ENCODE measurements at places on chromosomes 6 and 20.
A peak's percentile ranks its signal among the peaks of the same experiment; 100 is the strongest.

GRCh38 chr6:88374553-88374952 lies 208.4 kb upstream of the CNR1 start:
- DNase-seq = no peak

GRCh38 chr6:150687508-150687907 lies 87.8 kb downstream of the PLEKHG1 start:
- DNase-seq = no peak

DNA sequence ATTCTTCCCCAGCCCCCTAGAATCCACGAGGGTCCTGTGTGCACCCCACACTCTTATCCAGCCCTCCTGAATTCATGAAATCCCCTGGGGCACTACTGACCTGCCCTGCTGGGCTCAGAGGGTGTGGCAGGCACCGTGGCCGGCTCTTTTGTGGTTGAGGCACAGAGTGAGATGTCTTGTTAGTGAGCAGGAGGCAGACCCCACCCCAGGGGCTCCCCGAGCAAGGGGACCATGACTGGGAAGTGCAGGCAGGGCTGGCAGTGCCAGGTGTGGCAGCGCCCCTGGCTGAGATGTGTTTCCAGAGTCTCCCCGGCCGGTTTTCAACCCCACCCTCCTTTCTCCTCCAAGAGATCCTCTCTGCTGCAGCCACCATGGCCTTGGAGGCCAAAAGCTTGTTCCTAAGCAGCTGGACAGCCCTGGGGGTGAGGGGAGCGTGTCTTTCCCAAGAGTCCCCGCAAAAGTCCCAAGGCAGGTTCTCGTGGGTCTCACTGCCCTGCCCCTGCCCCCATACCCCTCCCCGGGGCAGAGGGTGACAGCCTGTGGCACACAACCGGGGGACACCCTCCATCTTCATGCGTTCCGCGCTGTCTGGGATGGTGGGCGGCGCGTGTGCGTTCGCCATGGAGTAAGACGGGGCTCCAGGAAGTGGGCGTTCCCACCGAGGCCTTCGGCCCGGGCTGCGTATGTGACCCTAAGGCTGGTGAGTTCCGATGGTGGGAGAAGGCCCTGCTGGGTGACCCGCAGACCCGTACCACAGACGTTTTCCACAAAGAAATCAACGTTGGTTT lies 208.9 kb downstream of the TAF4 start:
- DNase-seq = no peak

- no peak for DNase-seq
These were observed 27.2 kb upstream of the HMGN3 start for GRCh38 chr6:79261666-79262065.

DNA sequence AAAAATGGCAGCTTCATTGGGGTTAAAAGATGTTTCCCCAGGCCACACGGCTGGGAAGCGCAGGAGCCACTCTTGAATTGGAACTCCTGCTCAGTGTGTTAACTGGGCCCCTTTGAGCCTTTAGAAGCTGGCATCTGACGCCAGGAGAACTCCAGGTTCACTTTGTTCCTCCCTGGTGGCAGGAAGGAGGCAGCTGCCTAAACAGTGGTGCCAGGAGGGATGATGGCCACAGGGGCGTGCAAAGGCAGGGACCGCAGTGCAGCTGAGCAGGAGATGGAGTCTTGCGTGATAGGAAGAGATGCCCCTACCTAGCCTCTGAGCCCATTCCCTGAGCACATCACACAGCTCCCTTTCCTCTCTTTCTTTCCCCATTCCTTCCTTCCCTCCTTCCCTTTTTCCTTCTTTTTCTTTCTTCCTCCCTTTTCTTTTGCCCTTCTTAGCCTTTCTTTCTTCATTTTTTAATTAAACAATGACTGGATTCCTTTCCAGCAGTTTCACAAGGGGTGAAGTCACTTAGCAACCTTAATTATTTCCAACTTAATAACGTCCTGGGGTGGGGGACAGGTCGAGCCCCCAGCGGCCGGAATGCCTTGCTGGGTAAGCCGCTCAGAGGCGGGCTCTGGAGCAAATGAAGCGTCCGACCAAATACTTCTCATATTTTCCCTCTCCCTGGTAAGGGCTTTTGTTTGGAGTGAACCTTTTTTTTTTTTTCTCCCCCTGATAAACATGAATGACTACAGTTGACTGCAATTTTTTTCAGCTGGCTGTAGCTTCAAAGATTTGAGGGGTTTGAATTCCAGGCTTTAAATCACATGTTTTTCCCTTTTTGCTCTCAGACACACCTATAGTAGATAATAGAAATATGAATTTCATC lies 20.8 kb upstream of the BMP7 start:
- no peak for DNase-seq

GRCh38 chr20:63102721-63103375 lies 96.1 kb upstream of the BHLHE23 start:
- DNase-seq = peak; percentile 51

DNA sequence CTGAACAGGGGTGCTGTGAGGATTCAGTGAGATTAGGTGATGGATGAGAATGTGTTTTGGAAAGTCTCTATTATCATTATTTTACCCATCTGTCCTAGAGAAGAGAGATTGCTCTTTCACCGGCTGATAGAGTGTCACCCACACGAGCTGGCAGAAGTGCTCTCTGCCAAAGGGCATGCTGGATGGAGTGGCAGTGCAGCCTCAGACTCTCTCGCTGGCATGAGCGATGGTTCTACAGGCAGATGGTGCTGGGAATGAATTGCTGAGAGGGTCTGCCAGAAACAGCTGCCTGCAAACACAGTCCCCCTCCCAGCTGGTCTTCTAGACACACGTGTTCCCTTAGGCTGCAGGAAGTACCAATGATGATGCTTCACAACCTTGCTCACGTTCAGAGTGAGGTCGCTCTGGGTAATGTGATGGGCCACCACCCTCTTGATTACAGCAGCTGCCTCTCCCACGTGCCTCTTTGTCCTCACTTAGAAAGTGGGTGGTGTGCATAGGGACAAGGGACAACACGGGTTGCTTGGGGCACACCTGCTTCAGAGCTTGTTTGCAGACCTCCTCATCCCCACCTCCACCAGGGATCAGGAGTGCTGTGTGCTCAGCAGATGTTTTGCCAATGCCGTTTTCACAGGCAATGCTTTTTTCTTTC lies 84.7 kb downstream of the FOXA2 start:
- DNase-seq = no peak

Data from germinal center (tissue), 1 donor.